CD4-positive, CD25-positive, alpha-beta regulatory T cell (primary cell): ENCODE measurements at places on chromosomes 6 and 20. TPM values are rescaled to one million over a fixed set of nuclear protein-coding genes. Genes with fewer than 3 reads are reported as not detected.

The MAPK13 gene
- 60.7 TPM for polyA plus RNA-seq

The TJAP1 gene
- polyA plus RNA-seq = 5.9 TPM

The FAM184A gene
- 1.0 TPM for polyA plus RNA-seq

The BCAS1 gene
- polyA plus RNA-seq = 5.6 TPM

The KCTD20 gene
- polyA plus RNA-seq = 47.8 TPM
